ENCODE measurements at places on chromosomes 13 and 19.

DNA sequence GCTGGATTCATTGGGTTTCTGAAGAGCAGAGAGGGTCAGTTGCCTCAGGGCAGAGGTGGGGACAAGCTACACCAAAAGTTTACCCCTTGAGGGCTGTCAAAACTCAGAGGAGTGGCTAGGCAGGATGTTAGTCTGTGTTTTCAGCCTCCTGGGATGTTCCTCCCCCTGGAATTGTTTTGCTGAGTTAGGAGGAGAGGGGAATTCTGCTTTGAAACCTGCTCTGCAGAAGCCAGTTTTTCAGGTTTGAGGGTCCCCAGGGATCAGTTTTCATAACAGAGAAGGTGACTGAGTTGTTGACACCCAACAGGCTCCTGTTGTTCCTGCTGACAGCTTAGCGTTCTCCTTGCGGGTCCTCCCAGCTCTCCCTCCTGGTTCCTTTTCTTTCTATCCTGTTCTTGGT lies 121.9 kb upstream of the TMTC4 start:
- DNase-seq = no peak

DNA sequence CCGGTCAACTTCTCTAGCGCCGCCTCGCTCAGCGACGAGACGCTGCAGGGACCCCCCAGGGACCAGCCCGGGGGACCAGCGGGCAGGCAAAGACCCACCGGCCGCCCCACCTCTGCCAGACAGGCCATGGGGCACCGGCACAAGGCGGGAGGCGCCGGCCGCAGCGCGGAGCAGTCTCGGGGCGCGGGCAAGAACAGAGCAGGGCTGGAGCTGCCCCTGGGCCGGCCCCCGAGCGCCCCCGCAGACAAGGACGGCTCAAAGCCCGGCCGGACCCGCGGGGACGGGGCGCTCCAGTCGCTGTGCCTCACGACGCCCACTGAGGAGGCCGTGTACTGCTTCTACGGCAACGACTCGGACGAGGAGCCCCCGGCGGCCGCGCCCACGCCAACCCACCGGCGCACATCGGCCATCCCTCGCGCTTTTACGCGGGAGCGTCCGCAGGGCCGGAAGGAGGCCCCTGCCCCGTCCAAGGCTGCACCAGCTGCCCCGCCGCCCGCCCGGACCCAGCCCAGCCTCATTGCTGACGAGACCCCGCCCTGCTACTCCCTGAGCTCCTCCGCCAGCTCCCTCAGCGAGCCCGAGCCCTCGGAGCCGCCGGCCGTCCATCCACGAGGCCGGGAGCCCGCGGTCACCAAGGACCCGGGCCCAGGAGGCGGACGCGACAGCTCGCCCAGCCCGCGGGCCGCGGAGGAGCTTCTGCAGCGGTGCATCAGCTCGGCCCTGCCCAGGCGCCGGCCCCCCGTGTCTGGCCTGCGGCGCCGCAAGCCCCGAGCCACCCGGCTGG lies 11.3 kb downstream of the C19orf25 start:
- DNase-seq = no peak

GRCh38 chr19:56301886-56302620 lies 12.6 kb downstream of the ZSCAN5A start:
- no peak for DNase-seq

GRCh38 chr19:6214881-6215541 lies 64.8 kb downstream of the MLLT1 start:
- peak; percentile 7 for DNase-seq

DNA sequence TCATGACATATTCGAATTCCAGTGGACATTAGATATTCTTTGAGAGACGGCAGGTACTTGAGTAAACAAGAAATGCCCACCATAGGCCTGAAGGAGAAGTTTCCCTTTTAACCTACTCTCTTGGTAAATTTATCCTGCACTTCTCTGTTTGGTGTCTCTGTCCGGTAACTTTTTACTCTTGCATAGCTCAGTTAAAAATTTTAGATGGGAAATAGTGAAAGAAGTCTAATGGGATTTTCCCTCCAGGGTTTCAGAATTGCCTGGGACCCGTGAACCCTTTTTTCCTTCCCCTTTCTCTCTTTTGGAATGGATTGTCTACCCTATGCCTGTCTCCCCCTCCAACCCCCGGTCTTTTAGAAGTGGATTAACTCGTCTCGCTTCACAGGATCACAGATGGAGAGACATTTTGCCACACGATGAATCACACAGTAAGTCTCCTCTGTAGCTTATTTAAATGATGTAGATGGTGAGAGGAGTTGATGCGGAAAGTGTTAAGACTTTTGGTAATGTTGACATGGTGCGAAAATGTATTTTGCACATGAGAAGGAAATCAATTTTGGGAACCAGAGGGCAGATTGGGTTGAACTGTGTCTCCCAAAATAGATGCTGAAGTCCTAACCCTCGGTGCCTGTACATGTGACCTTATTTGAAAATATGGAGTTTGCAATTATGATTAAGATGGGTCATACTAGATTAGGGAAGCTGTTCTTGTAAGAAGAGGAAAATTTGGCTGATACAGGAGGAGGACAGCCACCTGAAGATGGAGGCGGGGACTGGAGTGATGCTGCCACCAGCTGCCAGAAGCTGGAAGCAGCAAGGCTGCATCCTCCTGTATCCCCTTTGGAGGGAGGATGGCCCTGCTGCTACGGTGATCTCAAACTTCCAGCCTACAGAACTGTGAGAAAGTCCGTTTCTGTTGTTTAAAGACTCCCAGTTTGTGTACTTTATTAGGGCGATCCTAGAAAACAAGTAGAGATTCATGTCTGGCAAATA lies 711 bp upstream of the MIPEP start:
- no peak for DNase-seq

- no peak for DNase-seq
These were observed 7.0 kb upstream of the MAMSTR start for GRCh38 chr19:48726556-48726955.

DNA sequence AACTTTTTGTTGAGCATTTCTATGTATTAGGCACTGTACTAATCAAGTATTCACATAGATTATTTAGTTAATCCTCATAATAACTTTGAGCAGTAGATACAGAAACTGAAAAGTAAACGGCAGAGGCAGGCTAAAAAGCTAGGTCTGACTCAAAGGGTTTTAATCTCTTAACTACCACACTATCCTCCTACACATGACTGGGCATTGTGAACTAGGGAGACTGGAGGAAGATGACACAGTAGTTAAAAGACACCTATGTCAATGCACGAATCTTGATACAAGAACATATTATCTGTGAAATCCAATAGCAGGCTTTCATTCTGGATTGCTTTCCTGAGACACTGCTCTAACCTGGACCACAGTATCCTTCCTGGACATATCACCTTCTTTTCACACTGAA lies 36.3 kb downstream of the MICU2 start:
- no peak for DNase-seq

DNA sequence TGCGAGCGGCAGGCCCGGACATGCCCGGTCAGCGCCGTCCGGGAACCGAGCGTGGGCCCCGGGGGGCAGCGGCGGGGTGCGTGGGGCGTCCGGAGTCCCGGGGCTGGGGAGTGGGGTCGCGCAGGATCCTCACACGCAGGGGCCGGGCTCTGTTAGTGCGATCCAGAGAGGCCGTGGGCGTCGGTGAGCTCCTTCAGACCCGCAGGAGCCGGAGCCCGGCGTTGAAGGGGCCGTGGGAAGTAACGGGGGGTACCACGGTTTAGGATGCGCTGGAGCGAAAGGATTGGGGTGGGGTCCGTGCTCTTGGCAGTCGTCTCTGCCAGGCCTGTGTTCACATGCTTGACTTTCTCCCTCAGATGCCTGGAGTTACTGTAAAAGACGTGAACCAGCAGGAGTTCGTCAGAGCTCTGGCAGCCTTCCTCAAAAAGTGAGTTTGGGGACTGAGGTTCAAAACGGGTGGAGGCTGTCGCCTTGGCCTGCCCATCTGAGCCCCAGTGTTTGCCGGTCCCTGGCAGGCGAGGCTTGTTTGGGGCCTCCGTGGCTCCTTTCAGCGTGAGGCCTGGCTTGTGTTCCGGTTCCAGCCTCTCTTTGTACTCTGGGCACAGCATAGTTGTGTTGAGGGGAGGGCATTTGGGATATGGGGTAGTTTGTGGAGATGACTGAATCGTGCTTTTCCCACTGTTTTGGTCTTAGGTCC lies 512 bp downstream of the RPS19 start:
- DNase-seq = no peak

GRCh38 chr19:33960566-33960965 lies 163.9 kb downstream of the KCTD15 start:
- no peak for DNase-seq

DNA sequence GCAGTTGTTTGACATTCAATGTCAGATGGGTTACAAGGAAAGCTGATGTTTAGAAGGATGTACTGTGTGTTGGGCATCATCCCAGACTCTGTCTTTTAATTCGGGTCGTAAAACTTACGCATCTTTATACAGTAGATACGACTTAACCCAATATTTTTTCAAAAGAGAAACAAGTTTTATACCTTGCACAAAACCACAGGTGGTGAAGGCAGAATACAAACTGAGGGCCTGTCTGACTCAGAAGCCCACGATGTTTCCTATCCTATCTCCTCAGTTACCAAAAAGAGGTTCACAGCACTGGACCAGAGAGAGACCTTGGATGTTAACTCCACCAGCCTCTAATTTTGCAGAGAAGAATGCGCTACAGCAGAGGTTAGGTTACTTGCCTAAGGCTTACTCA lies 477.0 kb downstream of the FOXO1 start:
- DNase-seq = no peak

DNA sequence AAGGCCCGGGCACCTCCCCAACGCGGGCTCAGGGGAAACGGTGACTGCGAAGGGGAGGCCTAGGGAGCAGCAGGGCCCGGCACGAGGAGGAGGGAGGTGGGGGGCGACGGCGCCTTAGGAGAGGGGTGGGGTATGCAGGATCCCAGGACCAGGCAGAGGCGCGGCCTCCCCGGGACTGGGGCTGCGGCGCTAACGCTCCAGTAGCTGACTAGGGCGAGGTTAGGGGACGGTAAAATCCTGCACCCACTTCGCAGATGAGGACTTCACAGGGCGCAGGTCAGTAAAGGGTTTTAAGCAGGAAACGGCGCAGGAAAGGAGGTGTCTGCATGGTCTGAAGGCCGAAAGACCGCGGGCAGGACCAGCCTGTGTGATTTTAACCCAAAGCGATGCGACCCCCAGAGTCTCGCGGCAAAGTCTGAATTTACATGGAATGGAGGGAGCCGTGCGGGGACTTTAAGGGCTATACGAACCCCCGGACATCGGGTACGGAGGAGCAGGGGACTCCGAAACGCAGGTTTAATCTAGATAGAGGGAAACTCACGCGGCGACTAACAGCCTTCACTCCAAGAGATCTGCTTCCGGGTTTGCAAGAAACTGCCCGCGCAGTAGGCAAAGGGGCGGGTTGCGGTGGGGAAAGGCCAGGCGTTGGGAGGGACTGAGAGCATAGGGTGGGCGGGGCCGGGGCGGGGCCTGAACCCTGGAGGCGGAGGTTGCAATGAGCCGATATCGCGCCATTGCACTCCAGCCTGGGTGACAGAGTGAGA lies at the start of gene ZNF665:
Gene ZNF665, minus strand, starts transcription at position 588 of the 764 bp plus-strand sequence. CDS start 10,460 bp downstream, outside the sequence.
- peak; percentile 82 for DNase-seq

- no peak for DNase-seq
These were observed 153.8 kb downstream of the PCDH9 start for GRCh38 chr13:67076378-67076777.

DNA sequence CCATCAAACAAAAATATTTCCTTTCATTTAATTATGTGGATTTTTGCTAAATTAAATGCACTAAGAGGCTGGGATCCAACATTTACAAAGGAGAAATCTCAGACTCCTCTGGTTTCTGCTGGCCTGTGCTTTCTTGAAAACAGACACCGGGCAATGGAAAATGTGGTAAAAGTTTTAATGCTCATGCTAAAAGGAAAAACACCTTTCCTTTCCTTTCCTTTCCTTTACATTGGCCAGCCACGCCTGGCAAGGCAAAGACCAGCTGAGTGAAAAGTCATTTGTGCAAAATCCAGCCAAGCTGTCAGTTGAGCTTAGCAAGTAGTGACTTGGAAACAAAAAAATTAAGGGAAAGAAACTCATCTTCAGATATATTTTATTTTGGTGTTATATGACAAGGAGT lies 240.3 kb downstream of the LACC1 start:
- DNase-seq = no peak

GRCh38 chr19:18760440-18761383 lies 30.4 kb downstream of the COMP start:
- no peak for DNase-seq

GRCh38 chr13:94972262-94972661 lies 259.9 kb upstream of the SOX21 start:
- DNase-seq = no peak

- no peak for DNase-seq
These were observed 1467.8 kb downstream of the UQCRFS1 start for GRCh38 chr19:27744926-27745768.

DNA sequence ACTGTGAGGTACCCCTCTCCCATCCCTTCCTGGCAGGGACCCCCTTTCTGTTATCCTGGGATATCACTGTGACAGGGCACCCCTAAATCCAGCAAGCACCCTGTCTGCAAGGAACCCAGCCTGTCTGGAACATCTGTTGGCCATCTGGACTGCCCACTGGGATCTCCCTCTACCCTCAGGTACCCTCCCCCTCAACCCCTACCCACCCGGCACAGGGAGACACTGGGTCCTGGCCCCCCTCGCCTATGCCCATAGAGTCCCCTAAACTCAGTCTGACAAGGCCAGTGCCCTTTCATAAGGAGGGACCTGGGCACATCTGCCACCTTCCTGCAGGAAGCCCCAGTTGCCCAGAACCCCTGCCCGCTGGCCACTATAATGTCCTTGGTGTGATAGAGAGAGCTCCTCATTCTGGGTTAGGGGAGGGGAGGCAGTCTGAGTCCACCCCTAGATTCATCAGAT lies 2.8 kb upstream of the SLC27A5 start:
- DNase-seq = no peak

DNA sequence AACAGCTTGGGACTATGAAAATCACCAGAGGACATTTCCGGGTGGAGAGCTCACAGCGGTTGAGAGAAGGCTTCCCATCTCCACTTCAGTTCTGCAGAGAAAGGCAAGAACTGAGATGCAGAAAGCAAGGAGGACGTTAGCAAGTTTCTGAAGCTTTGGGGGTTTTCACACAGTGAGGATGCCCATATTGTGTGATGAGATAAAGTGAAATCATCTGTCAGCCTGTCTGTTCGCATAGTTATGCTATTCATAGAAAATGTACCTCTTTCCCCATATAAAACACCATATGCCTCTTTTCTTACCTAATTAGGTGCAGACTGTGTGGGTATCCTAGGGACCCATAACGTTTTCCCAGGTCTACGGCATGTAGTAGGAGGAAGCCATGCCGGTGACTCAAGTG lies 27.5 kb downstream of the ZIC5 start:
- no peak for DNase-seq

DNA sequence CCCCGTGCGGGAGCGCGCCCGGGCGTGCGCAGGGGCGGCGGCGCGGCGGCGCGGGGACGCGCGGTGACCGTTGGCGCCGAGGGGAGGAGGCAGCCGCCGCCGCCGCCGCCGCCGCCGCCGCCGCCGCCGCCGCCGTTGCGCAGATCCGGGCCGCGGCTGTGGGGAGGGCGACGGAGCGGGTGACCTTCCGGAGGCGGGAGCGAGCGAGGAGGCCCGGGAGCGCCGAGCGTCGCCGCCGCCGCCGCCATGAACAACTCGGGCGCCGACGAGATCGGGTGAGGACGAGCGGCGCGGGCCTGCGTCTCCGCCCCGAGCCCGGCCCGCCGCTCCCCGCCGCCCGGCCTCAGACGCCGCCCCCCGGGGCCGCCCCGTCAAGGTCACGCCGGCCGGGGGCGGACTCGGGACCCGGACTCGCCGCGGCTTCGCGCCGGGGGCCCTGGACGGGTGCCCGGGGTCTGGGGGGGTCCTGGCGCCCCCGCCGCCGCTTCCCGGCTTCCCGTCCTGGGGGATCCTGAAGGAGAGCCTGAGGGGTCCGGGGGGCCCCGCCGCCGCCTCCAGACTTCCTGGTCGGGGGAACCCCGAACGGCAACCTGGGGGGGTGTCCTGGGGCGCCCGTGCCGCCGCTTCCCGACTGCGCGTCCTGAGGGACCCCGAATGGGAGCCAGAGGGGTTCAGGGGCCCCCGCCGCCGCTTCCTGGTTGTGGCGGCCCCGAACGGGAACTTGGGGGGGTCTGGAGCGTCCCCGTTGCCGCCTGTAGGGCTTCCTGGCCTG lies at the start of gene DAZAP1:
Gene DAZAP1, plus strand, starts transcription at position 59 of the 772 bp plus-strand sequence. Its CDS starts 188 bp downstream, at position 247.
- DNase-seq = no peak

All from iPS-NIHi11 (cell line).